NCI-H460 (cell line): ENCODE measurements at places on chromosomes 5 and 9. TPM values are rescaled to one million over a fixed set of nuclear protein-coding genes. Genes with fewer than 3 reads are reported as not detected.

Gene ANKRD31
- 0.14 and 0.17 TPM in 2 replicates for total RNA-seq

Gene TIMD4
- not detected in 2 replicates for total RNA-seq

Gene SH2D3C
- total RNA-seq: 0.12 and 0.57 TPM in 2 replicates

Gene C9orf43
- 0.40 and 0.87 TPM in 2 replicates for total RNA-seq

Gene WNK2
- total RNA-seq: 4.5 and 4.8 TPM in 2 replicates

Gene ZNF782
- 4.6 and 5.1 TPM in 2 replicates for total RNA-seq

Gene RUSC2
- 10.1 and 10.9 TPM in 2 replicates for total RNA-seq

Gene OR1L4
- total RNA-seq: not detected in 2 replicates

- DNase-seq: no peak
Measured at GRCh38 chr9:100408546-100409175, 18.3 kb upstream of the MSANTD3 start.

GRCh38 chr9:106310782-106311181, 552.2 kb upstream of the ZNF462 start:
- no peak for DNase-seq

GRCh38 chr5:23655674-23656073, 148.3 kb downstream of the PRDM9 start:
- DNase-seq: no peak

DNA sequence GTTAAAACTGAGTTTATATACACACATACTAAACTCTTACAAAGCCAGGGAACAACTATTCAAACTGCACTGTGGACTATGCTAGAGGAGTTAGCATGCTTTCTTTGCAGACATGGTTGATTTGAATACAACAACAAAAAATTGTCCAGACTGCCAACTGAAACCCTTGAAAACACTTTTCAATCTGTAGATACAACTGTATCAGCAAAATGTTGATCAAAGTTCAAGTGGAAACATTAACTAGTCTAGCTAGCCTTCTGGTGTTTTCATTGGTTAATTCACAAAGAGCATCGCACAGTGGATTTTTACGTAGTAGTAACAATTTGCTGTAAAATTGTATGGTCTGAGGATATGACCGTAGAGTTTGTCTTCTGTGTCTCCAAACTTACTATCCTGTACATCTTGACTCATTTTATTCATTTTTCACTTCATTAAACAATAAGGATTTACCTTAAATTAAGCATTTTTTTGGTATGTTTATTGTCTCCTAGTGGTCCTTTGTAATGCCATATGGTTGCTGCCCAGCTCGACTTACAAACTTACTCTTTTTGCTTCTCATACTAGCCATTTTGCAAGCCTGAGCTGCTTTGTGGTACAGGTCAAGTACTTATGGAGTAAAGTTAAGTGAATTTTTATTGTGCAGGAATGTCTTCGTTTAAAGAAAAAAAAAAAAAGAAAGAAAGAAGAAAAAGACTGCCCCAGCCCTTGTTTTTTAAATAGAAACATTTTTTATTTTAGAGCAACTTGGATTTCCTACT, 123.4 kb downstream of the ZCCHC7 start:
- no peak for DNase-seq

DNA sequence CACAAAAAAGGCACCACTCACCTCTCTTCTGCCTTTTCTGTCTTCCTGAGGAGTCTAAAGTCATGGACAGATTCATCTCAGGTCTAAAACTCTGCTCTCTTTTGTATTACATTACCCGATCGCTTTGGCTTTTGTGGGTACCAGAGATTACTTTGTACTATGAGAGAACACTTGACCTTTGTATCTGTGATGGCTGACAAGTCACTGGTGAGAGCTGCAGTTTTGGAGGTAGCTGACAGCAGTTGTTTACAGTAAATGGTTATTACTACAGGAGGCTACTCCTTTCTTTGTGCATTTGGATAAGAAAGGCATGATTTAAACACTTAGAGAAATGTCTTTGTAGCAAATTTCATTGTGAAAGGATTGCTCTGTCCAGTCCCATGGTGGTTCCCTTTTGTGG, 307.3 kb downstream of the FBXL17 start:
- no peak for DNase-seq

- no peak for DNase-seq
Measured at GRCh38 chr5:37207802-37208201, 41.4 kb downstream of the CPLANE1 start.

- DNase-seq: no peak
Measured at GRCh38 chr9:32508728-32509127, 17.3 kb downstream of the RIGI start.

DNA sequence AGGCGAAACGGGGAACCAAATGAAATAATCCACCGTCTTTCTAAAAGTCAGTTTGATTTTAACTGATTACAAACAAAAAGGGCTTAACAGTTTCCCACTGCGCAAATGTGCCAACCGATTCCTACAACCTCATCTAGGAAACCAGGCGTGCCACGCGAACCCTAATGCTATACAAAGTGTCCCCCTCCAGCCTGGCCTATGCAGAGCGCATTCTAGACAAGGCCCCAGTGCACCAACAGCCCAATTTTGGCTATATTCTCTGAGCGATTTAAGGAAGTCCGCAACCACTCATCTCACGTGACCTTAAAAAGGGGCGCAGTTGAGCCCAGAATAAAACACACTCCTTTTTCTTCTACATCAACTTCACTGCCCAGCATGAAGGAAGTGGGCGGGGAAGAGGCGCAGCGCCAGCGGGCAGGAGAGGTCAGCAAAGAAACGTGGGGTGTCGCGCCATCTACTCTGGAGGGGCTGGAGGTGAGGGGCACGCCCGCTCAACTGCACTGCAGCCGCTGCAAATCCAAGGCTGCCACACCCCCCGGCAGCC, 779 bp downstream of the FAM13B start:
- DNase-seq: peak; percentile 28

DNA sequence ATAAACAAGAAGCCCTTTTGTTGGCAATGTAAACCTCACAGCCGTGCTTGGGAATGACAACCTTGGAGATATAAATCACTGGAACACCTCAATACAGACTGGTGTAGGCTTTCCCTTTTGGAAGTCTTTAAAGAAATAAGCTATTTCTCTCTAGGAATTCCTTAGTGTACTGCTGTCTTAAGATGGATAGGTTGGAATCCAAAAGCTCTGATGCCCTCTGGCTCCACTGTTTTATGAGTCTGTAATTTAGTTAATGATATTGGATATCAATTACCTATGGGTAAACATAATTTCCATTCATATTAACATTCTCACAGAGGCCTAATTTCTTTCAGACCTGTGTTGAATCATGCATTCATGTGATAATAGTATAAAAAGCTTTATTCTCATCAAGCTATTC, 435.9 kb upstream of the MPDZ start:
- no peak for DNase-seq

DNA sequence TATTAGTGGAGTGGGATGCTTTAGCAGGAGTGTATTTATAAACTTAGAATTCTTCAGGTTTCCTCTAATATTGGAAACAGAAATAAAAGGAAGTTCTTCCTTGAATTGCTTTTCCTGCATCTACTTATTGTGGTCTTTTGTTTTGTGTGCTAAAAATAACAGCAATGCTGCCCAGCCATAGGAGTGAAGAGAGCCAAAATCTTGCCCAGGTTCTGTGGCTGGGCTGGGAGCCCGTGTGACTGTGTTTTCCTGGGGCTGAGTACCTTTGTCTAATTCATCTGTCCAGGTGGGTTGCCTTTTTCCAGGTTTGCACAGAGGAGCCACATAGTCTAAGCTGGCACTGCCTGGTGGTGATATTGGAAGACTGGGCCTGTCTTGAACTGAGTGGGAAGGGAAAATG, 179.7 kb upstream of the ADAMTSL1 start:
- no peak for DNase-seq

- no peak for DNase-seq
Measured at GRCh38 chr9:136854842-136855460, 2.8 kb downstream of the MAMDC4 start.

GRCh38 chr5:56900858-56901578, 8.4 kb upstream of the SETD9 start:
- DNase-seq: peak; percentile 51

GRCh38 chr5:76365561-76365960, 37.5 kb upstream of the IQGAP2 start:
- DNase-seq: no peak

GRCh38 chr9:101460965-101461364, 25.4 kb upstream of the ALDOB start:
- DNase-seq: no peak

DNA sequence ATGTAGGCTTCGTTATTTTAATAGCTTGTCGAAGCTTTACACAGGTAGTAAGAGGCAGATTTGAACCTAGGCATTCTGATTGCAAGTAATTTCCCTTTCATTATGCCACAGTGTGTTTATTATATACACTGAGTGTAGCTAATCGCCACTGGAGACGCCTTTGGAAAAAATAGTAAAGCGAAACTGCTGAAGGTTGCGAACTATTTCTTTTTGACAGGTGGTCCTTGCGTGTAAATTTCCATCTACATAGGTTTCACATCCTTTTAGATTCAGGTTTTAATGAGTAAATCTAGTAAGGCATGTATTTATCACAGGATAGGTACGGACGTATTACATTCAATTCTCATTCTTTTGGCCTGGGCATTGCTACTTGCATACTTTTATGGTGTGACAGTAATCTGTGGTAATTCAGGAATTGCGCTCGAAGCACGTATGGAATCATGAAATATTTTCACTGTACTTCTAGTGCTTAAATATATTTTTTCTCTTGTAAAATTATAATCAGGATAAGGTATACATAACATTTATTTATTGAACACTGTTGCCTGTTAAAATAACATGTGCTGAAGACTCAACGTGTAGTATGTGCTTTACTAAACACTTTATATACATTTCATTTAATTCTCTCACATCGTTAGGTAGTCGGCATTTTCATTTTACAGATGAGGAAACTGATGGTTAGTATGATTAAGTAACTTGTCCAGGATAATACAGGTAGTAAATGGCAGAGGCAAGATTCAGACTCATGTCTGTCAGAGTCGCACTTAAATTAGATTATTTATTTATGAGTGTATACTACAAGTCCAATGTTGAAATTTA, 1.8 kb downstream of the MARCHF6 start:
- no peak for DNase-seq
